ENCODE measurements at places on chromosomes 11 and 22.

GRCh38 chr11:18844753-18845367 is 53.3 kb upstream of the PTPN5 start:
- no peak for DNase-seq

- DNase-seq = no peak
These were observed 58.4 kb downstream of the CELSR1 start for GRCh38 chr22:46479046-46479445.

DNA sequence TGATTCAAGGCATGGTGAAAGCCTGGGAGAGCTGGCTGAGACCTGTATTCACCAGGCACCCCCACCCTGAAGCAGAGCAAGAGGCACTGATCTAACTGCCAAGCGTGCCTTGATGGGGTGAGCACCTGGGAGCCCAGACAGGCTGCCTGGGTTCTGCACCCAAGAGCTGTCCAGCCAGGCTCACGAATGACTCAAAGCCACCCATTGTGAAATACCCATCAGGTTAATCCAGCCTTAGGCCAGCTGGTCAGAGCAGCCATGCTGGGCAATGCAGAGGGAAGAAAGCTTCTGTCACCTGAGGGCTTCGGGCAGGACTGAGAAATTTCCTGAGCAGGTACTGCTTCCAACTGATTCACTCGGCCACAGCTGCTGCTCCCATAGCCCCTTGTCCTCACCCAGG is 22.1 kb downstream of the THOC5 start:
- no peak for DNase-seq

DNA sequence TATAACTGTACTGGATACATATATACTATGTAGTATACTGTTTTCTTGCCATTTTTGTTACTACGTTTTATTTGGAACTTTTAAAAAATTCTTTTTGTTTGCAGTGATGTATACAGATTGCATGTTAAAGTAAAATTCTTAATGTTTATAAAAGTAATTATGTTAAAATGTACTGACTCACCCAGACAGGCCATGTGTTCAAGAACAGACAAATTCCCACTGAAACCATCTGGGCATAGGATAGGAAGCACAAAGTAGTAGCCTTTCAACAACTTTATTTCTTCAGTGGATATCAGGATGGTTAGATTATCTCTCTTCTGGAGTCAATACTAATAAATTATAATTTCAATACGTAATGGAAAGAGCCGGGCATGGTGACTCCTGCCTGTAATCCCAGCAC is 19.8 kb downstream of the PRMT3 start:
- DNase-seq = no peak

GRCh38 chr11:59255281-59255680 is 42.6 kb upstream of the MPEG1 start:
- DNase-seq = no peak

DNA sequence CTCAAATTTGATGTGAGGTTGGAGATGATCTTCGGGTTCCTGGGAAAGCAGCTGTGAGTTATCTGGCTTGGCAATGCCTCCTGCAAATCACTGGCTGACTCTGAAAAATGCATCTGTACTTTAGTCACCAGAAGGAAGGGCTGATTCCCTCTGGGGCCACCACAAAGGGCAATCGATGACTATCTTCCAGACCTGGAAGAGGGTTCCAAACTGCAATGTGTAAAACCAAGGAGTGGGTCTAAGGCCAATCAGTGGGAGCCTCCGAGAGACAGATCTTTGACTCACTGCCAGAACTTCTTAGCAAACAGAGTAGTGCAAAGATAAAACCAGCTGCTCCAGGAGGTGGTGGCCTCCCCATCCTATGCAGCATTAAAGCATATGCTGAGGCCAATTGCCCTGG is 29.1 kb upstream of the PAK1 start:
- DNase-seq = no peak

GRCh38 chr11:47415949-47416472 is 7.6 kb downstream of the SLC39A13 start:
- no peak for DNase-seq

GRCh38 chr22:22753526-22754267 is 109.3 kb downstream of the GGTLC2 start:
- peak; percentile 66 for DNase-seq

GRCh38 chr22:35678836-35679235 is 30.6 kb downstream of the APOL6 start:
- DNase-seq = no peak

- no peak for DNase-seq
These were observed 12.7 kb upstream of the IL10RA start for GRCh38 chr11:117973503-117973860.

GRCh38 chr11:41351825-41352224 is 107.6 kb downstream of the LRRC4C start:
- no peak for DNase-seq

GRCh38 chr22:39367035-39367434 is 17.2 kb downstream of the SYNGR1 start:
- DNase-seq = no peak

DNA sequence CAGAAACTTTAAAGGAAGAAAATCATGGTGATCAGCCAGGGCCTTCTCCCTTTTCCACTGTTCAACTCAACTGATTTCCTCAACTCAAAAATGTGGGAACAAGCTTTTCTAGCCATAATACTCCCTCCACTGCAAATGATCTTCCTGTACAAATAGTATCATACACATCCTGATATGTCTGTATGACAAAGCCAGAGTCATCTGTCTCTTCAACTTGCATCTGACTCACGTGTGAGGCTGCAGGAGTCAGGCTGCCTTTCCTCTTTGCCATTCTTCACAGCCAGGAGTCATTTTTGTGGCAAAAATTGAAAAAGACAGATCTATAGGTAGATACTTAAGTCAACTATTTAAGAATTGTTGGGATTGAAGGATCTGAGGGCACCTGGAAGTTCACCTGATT is 13.3 kb downstream of the PATZ1 start:
- DNase-seq = no peak

DNA sequence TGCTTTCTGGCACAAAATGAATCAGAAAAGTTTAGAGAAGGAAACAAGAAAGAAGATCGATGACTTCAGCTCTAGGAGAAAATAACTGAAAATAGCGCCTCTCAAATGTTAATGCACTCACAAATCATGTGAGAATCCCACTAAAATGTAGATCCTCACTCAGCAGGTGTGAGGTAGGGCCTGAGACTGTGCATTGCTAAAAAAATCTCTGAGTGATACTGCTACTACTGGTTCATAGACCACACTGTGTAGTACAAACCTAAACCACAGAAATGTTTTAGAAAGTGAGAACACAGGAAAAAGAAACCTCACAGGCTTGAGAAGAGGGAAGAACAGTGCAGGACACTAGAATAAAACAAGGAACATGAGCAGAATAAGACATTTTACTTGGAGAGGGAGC is 2.0 kb downstream of the OR8D4 start:
- no peak for DNase-seq
